ENCODE measurements at places on chromosomes 5 and 9.

GRCh38 chr9:2727966-2728613 is 10.8 kb downstream of the KCNV2 start:
- DNase-seq = no peak

- DNase-seq = no peak
These were observed 8.2 kb upstream of the FST start for GRCh38 chr5:53472279-53472678.

DNA sequence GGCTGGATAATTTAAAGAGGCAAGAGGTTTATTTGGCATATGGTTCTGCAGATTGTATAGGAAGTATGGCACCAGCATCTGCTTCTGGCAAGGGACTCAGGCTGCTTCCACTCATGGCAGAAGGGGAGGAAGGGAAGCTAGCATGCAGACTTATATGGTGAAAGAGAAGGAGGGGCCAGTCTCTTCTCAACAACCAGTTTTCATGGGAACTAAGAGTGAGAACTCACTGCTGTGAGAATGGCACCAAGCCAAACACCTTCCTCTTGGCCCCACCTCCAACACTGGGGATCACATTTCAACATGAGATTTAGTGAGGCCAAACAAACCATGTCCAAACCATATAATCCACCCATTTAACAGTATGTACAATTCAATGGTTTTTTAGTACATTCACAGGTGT is 113.3 kb upstream of the SHB start:
- no peak for DNase-seq

DNA sequence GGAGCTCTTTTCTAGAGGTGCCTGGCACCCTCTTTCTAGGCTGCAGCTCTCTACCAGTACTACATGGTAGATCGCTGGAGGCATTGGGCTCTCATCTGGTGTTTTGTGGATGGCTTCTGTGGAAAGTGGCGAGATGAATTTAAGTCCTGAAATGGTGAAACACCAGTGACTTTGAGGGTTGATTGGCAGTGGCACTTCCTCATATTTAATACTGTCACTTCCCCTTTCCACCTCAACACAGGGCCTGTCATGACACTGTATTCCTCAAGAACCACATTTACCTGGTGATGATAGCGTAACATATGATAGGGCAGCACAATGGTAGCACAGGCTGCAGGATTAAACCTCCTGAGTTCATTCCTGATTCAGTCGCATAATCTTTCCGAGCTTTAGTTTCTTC is 132.1 kb downstream of the KDM4C start:
- DNase-seq = no peak

- DNase-seq = no peak
These were observed 449.5 kb upstream of the TRPC7 start for GRCh38 chr5:136814619-136815378.

GRCh38 chr5:113293975-113294310 is 140.8 kb downstream of the TSSK1B start:
- DNase-seq = no peak

- no peak for DNase-seq
These were observed 28.1 kb downstream of the TTC23L start for GRCh38 chr5:34866989-34867471.

GRCh38 chr5:26889815-26890214 is 148.6 kb downstream of the CDH9 start:
- DNase-seq = no peak

- no peak for DNase-seq
These were observed 156.4 kb upstream of the RASEF start for GRCh38 chr9:83219154-83219923.

DNA sequence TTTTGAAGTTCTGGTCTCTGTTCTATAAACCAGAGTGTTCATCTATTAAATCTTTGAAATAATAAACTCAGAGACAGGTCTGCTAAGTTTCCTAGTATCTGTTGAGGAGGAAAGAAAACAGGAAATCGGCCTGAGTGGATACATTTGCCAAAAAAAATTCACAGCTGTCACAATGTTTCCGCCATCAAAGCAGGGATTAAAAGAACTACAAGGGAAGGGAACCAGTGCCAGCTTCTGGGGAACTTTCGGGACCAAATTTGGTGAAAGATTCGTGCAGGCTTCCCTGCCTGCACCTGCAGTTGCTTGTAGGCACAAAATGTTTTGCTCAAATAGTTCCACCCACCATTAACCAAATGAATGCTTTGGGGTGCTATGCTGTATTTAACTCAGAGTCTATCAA is 267.5 kb downstream of the MSX2 start:
- DNase-seq = no peak

DNA sequence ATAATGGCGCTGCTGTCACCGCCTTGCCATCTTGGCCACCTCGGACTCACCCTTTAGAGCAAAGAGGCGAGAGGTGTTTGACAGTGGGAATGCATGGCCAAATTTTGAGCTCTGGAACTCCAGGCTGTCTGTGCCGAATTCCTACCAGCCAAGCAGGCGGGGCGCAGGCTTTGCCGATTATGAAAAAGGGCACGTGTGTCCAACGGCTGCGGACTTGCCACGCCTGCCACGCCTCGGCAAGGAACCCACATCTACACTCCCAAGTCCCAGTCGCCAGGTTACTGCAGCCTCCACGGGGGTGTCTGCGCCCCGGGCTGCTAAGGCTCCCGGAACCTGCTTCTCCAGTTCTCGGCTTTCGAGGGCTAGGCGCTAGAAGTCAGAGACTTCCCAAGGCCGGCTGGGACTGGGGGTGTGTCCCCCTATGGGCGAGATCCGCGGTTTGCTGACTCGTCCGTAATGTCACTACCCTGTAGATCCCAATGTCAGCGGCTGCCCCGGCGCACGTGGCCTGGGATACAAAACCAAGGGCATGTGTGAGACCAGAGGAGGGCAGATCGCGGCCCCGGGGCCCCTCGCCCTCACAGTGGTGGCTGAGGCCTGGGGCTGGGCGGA is 2.8 kb downstream of the NPR3 start:
- no peak for DNase-seq

GRCh38 chr5:139082813-139083498 is 115.2 kb downstream of the SIL1 start:
- no peak for DNase-seq

GRCh38 chr9:89366711-89367110 is 48.4 kb downstream of the SECISBP2 start:
- peak; percentile 14 for DNase-seq

DNA sequence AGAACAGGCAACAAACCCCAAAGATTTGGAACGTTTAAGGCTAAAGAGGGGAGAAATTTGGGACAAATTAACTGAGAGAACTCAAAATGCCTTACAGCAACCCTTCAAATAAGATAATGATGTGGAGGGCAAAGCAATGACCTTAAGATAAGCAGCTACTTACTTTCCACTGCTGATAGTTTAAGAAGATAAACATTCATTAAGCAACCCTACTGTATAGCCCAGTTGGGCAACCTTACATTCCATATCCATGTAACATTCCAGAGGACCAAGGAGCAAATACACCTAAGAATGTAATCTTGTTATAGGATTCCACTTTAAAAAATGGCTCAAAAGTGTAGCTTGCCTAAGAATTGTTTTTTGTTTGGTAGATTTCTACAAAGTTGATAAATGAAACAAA is 14.8 kb downstream of the ETF1 start:
- no peak for DNase-seq

DNA sequence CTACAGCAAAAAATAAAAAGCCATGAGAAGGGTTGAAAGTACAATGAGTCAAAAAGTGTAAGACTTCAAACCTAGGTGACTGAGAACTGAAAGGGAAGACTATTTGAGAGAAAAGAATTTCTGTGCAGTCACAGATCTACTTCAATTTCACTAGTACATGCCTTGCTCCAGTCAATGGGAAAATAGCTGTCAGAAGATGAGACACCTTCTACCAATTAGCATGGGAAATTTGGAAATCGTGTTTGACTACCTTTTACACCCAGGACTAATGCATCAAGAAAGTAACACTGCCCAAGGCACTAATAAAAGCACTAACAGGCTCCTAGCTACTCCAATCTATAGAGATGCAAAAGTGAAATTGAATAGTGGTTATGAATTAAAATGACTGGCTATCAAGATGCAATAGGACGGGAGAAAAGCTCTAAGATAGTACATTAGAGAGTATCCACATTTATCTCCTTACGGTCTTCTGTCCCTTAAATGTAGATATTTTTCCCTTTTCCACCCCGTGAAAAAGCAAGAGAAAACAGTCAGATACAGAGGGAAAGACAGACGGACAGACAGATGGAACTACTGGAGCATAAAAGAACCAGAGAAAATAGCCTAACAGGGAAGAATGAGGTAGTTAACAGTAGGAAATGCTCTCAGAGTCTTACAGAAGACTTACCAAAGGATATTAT is 15.2 kb downstream of the ERP44 start:
- no peak for DNase-seq

Measured in activated T-cell treated with anti-CD3 and anti-CD28 coated beads, Interleukin-2, amount 50 U/mL, for 1 hour (primary cell).